ENCODE measurements at places on chromosomes 5 and 9. TPM values are rescaled to one million over a fixed set of nuclear protein-coding genes. Genes with fewer than 3 reads are reported as not detected.

The LARP1 gene
- total RNA-seq = 128 TPM

GRCh38 chr5:54103871-54104270 lies 206.5 kb downstream of the ARL15 start:
- DNase-seq = no peak

- DNase-seq = no peak
Measured at GRCh38 chr9:5994493-5994892, 20.9 kb downstream of the RANBP6 start.

GRCh38 chr5:72402381-72402890 lies 82.3 kb downstream of the PTCD2 start:
- no peak for DNase-seq

DNA sequence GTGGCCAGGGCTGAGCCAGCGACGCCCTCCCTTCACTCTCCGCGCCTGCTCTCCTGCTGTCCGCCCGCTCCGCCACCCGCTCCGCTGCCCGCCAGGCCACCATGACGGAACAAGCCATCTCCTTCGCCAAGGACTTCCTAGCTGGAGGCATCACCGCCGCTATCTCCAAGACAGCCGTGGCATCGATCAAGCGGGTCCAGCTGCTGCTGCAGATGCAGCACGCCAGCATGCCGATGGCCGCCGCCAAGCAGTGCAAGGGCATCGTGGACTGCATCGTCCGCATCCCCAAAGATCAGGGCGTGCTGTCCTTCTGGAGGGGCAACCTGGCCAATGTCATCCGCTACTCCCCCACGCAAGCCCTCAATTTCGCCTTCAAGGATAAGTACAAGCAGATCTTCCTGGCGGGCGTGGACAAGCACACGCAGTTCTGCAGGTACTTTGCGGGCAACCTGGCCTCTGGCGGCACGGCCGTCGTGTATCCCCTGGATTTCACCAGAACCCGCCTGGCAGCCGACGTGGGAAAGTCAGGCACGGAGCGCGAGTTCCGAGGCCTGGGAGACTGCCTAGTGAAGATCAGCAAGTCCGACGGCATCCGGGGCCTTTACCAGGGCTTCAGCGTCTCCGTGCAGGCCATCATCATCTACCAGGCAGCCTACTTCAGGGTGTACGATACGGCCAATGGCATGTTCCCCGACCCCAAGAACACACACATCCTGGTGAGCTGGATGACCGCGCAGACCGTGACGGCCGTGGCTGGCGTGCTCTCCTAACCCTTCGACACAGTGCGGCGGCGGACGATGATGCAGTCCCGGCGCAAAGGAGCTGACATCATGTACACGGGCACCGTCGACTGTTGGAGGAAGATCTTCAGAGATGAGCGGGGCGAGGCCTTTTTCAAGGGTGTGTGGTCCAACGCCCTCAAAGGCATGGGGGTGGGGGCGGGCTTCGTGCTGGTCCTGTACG lies 1130.4 kb upstream of the ACO1 start:
- peak; percentile 76 for DNase-seq

DNA sequence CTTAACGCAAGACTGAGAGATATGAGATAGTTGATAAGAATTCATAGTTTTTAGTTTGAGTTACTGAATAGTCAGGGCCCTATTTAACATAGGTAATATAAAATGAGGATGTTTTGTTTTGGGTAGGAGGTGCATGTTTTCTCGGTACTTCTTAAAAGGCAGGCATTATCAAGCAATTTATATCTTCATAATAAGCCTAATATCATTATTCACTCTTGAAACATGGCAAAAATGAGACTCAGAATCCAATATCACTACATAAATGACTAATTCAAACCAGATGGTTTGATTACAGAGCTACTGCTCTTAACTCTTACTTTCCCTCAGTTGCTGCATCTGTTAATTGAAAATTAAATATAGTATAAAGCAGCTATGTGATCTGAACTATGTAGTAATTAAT lies 2038.7 kb downstream of the EFNA5 start:
- no peak for DNase-seq
